ENCODE measurements at places on chromosomes 3 and 15.

- no peak for DNase-seq
Measured at GRCh38 chr3:172134352-172134751, 95.0 kb downstream of the FNDC3B start.

DNA sequence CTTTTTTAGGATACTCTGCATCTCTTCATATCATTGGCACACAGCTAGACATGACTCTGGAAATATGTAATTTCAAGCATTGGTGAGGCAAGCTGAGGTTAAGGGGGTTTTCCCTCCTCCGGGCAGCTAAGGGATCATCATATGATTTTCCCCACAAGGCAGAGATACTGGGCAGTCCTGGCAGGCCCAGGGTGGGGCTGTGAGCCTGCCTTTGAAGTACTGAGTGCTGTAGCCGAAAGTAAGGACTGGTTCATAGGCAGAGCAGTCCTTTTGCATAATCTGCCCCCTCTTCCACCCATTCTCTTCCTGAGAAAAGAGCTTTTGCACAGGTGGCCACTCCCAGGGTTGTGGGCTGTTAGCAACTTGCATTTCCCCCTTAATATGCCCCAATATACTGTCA, 168.8 kb upstream of the MANF start:
- DNase-seq, result no peak

DNA sequence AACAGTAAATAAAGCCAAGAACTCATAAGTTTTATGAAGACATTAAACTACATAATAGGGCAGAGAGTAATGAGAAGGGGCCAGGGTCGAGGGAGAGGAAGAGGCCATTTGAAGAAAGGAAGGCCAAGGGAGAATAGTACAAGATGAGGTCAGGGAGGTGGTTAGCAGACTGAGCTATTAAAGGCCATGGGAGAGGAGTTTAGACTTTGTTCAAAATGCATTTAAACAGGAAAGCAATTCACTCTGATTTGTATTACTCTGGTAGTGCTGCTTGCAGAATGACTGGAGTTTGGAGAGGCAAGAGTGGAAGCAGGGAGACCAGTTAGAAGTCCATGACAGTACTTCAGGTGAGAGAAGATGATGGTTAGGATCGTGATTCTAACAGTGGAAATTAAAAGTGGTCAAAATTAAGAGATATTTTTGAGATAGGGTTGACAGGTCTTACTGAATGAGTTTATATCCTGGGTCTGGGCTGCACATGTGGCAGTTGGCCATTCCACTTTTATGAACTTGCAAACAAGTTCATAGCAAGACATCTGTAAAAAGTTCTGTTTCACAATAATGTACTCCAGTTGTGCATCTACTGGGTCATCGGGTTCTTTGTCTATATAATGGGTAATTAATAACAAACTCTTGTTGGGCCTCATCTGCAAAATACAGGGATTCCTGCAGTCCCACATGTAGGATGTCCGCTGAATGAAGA, 16.3 kb downstream of the PPP2R3A start:
- DNase-seq, result no peak

DNA sequence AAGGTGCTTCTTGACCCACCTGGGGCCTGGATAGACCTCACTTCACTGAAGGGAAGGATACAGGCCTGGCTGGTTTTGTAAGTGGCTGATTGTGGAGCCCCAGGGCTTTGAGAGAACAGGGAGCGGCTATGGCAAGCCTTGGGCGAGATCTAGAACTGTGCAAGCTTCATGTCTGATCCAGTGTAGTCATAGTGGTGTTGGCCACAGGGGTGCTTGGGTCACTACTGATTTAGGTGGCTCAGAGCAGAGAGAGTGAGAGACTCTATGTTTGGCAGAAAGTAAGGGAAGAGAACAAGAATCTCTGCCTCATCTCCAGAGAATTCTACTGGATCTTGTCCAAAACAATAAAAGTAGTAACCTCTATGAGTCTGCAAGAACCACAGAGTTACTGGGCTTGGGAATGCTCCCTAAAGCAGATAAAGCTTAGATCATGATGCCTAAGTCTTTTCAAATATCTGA, 394.2 kb upstream of the EPHA3 start:
- no peak for DNase-seq

- DNase-seq, result no peak
Measured at GRCh38 chr3:46901591-46902187, 24.2 kb downstream of the PTH1R start.

DNA sequence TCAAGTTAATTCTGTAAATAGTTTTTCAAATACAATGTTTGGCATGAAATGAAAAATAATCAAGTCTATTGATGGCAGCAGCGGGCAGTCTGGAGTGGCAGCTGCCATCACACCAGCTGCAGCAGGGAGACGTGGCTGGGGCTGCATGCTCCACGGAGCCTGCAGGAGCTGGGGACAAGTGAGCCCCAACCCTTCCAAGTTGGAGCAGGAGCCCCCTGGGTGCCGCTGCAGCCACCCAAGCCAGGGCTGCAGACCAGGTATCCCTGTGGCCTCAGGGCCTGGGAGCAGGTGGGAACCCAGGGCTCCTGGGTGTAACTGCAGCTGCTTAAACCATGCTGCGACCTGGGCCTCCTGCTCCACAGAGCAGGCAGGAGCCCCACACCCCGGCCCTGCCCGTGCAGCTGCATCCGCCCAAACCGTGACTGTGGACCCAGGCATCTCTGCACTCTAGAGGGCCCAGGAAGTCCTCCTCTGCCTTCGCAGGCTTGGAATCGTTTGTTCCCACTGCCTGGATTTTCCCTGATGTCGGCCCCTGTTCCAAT, 257.4 kb downstream of the PLOD2 start:
- no peak for DNase-seq

DNA sequence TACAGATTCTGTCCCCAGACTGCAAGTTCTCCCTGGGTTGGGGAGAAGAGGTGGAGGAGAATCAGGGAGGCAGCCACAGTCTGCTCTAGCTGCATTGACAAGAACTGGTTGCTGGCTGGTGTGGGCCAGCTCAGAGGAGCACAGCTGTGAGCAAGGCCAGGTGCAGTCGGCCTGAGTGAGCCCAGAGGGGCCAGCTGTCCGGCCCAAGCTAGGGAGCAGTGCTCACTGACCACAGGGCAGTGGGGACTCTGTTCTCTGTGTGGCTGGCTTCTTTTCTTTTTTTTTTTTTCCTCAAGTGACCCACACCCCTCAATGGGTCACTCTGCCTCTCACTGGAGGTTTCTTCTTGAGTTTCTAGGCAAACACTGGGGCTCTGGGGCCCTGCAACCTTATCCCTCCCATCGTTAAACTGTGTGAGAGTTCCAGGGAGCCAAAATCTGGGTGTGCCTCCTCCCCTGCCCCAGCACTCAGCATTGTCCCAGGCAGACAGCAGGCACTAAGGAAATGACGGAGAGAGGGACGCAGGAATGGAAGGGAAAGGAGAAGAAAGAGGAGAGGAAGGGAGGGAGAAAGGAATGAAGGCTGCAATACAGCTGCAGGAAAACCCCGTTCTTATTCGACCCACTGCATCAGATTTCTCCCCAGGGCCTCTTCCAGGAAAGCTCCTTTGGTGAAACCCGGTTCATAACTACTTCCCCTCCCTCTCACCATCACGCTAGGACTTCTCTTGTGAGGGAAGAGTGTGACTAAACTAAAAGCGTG, 37.7 kb upstream of the HES1 start:
- DNase-seq, result no peak
